ENCODE measurements at places on chromosomes 2 and 18. TPM values are rescaled to one million over a fixed set of nuclear protein-coding genes. Genes with fewer than 3 reads are reported as not detected.

DNA sequence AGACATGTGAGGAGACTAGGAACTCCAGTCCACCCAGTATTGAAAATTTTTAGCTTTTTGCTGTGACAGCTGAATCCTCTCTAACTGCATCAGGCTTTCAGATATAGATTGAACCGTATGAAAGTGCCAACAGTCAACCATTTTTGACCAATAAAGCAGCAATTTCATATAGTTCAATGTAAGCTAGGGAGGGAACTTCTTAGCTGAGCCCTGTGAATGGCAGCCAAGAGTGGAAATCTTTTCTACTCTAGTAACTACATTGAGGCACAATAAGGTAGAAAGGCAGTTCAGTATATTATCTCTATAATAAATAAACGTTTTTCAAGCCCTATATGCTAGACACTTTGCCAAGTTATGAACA lies 96.3 kb upstream of the TANK start:
- no peak for DNase-seq

TBR1 gene
- total RNA-seq = not detected

DNA sequence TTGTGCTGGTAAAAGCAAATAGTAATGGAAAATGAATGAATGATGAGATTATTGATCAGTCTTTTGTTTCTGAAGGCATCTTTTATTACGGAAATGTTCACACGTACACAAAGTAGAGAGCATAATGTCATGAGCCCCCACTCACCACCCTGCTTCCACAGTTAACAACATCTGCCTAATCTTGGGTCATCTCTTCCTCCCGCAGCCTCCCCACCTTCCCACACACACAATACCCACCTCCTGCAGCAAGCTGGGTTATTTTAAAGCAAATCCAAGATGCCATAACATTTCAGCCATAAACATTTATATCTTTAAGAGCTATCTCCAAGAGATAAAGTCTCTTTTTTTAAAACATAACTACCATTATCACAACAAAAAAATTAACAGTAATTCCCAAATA lies 36.3 kb downstream of the CYP27C1 start:
- no peak for DNase-seq

- DNase-seq = no peak
These were observed 150.2 kb downstream of the FSHR start for GRCh38 chr2:49004036-49004626.

DNA sequence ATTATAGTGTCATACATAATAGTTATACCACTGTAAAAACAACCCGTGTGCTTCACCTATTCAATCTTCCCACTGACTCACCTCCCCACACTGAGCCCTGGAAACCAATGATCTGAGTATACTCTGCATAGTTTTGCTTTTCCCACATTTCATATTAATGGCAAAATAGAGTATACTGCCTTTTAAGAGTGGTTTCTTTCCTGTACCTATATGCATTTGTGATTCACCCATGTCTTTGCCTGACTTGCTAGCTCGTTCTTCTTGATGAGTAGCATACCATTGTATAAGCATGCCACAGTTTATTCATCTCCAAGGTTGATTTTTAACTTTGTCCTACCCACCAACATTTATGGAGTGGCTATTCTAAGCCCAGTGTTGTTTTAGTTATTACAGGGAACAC lies 686.4 kb downstream of the PLCL1 start:
- peak; percentile 6 for DNase-seq

- DNase-seq = peak; percentile 56
These were observed 7.6 kb upstream of the LPIN1 start for GRCh38 chr2:11738589-11739436.

OXER1 gene
- not detected for total RNA-seq

DNA sequence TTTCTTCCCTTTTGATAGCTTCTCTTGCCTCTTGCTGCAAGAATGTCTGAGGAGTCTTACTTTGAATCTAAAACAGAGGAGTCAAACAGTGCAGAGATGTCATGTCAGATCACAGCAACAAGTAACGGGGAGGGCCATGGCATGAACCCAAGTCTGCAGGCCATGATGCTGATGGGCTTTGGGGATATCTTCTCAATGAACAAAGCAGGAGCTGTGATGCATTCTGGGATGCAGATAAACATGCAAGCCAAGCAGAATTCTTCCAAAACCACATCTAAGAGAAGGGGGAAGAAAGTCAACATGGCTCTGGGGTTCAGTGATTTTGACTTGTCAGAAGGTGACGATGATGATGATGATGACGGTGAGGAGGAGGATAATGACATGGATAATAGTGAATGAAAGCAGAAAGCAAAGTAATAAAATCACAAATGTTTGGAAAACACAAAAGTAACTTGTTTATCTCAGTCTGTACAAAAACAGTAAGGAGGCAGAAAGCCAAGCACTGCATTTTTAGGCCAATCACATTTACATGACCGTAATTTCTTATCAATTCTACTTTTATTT lies 133.5 kb upstream of the CDCA7 start:
- no peak for DNase-seq

GRCh38 chr2:191961556-191961955 lies 114.7 kb upstream of the CAVIN2 start:
- DNase-seq = no peak

SLC38A11 gene
- total RNA-seq = 0.09 TPM

NCKAP1 gene
- 88.9 TPM for total RNA-seq

GRCh38 chr2:220648628-220649027 lies 923.5 kb downstream of the EPHA4 start:
- no peak for DNase-seq

DNA sequence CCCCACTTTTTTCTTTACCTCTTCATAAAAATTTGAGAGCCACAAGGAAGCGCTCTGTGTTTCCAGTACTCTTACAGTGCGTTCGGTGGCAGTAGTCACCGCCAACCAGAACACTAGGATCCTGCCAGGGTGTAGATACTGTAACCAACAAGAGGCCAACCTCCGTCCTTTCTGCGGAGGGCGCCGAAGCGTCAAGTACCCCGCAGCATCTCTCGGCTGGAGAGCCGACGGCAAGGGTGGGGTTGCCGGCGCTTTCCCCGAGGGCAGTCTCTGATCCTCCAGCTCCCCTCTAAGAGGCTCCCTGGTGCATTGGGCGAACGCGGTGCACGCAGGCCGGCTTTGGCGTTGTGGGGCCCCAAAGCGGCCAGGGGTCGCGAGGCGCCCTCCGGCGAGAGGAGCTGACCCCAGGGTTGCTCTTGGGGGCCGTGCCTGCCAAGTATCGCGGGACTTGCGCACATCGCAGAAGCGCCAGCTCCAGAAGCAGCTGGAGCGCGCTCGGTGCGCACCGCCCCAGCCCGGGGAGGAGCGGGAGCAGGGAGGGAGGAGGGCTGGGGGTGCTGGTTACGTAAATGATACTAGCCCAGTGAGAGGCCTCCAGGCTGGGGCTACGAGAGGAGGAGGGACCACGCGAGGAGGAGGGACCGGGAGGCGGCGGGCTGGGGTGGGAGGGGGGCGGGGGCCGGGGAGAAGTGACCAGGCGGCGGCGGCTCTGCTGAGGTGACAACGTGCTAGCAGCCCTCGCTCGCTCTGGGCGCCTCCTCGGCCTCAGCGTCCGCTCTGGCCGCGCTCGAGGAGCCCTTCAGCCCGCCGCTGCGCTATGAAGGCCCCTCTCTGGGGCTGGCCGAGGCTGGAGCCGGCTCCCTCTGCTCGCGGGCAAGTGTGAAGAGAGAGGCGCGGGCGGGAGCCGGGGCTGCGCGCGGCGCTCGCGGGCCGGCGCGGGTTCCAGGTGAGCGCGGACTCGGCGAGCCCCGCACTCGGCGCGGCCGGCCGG lies at the start of gene GALNT13:
GALNT13 (plus strand) TSS at position 692 of the 991 bp plus-strand sequence.
- no peak for DNase-seq

DNA sequence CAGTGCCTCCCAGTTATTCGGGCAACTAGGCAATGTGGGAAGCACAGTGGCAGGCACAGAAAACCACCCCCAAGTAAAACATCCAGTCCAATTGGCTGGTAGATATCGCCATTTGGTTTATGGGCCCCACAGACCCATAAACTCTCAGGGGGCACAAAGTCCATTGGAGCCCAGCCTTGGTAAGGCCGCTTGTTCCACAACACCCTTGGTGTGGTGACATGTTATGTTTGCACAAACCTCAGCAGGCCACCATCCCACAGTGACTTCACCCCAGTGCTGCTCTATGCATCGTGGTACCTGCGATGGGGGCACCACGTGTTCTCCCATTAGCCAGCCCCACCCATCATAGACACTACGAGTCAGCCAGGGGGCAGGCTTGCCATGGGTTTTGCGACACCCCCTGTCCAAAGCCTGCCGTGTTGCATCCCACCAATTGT lies 18.5 kb downstream of the PHOSPHO2 start:
- no peak for DNase-seq

DNA sequence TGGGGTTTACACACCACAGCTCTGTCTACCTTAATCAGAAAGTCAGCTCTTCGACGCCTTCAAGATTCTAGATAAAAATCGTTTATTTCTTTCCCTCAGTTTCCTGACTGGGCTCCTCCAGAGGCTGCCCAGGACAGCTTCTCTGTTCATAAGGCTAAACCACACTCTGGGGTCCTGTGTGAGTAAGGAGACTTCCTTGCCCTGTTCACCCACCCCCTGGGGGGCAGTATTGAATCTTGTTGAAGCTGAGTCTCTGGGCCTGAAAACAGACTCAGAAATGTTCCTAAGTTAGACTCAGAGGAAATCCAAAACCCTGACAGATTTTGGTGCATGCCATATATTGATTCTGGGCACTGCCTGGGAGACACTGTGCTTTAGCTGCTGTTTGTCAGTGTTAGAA lies 43.0 kb downstream of the G6PC2 start:
- DNase-seq = no peak

DNA sequence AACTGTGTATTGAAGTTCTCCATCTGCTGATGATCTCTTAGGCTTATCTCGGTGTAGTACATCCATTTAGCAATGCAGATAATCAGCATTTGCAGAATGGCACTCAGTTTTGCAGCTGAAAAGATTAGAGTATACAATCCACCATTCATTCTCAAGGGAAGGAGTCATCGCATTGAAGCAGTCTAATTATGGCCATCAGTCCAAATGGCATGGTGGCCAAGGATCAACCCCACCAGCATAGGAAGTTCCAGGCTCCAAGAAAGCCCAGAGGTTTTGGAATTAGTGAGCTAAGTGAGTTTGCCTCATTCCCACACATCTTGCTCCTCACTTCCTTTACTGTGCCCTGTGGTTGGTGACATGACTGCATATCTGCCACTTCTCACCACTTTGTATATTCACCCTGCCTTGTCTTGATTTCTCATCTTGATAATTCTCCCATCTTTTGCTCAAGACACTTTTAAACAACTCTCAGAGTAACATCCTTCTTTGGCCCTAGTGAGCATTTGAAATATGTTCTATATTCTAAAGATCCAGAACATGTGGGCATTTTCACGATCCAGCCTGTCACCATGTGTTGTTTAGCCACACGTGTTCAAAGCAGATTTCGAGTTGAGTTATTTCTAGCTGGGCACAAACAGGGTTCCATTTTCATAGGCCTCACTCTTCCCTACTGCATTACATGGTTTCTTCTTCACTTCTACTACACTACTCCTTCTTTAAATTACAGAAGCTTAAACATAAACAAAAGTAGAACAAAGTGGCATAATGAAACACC lies 1119.8 kb downstream of the TSN start:
- no peak for DNase-seq

All from Caki2 (cell line).